ENCODE measurements at places on chromosomes 7 and 10.

GRCh38 chr10:91796331-91797047, 1.7 kb upstream of the TNKS2 start:
- peak; percentile 14 for DNase-seq

- DNase-seq: no peak
Observed at GRCh38 chr10:86199041-86199440, 167.6 kb downstream of the GRID1 start.

DNA sequence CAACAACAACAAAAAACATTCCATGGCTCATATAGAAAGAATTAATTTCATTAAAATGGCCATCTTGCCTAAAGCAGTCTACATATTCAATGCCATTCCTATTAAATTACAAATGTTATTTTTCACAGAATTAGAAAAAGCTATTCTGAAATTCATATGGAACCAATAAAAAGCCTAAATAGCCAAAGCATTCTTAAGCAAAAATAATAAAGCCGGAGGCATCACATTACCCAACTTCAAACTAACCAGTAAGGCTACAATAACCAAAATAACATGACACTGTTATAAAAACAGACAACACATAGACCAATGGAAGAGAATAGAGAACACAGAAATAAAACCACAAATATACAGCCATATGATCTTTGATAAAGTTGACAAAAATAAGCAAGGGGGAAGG, 330.4 kb downstream of the KIF20B start:
- no peak for DNase-seq

DNA sequence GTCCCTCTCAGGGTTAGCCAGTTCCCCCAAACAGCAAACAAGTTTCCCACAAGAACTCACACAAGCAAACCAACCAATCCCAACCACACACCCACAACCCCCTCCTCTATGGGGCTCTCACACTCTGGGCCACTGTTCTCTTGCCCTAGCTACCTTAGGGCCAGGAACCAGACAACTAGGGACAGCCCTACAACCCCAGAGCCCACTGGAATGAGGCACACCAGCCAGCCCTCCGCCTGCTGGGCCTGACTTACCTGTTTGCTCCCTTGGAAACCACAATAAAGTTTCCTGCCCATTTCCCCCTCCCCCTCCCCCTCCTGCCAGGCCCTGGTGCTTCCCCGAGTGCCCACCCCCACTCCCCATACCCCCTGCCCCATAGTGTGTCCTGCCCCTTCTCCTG, 132.6 kb downstream of the WDR11 start:
- no peak for DNase-seq

- DNase-seq: no peak
Observed at GRCh38 chr7:32314761-32315160, 175.4 kb downstream of the LSM5 start.

DNA sequence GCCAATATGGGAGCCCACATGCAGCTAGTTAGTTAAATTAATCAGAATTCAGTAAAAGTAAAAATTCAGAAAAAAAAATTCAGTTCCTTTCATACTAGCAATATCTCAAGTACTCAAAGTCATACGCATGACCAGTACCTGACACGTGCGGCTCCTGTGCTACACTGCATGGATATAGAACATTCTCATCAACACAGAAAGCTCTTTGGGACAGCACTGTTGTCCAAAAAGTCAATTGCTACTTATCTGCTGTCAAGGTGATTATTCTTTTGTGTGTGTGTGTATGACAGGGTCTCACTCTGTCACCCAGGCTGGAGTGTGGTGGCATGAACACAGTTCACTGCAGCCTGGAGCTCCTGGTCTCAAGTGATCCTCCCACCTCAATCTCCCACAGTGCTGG, 14.9 kb upstream of the ANAPC16 start:
- no peak for DNase-seq

- no peak for DNase-seq
Observed at GRCh38 chr10:45378914-45379726, 5.1 kb downstream of the ALOX5 start.

Measured in spinal cord (tissue), 10 donors.